ENCODE measurements at places on chromosomes 2 and 18.

GRCh38 chr2:173979751-173980351, 14.7 kb upstream of the SP3 start:
- DNase-seq, result no peak

DNA sequence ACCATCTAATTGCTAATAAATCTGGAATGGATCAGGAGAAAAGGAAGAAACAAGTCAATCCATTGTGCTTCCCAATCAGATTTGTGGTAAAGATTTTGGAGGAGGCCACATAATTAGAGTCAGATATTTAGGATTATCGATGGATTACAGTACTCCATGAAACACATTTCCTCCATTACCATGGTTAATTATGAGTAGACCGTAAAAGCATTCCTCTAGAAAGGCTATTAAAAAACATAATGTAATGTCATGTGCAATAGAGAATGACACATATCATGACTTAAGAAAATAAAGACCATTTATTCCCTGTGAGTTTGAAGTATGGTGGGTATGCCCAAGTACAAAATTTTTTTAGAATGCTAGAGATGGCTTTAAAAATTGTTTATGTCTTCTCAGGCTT, 96.1 kb downstream of the ITGA4 start:
- no peak for DNase-seq

DNA sequence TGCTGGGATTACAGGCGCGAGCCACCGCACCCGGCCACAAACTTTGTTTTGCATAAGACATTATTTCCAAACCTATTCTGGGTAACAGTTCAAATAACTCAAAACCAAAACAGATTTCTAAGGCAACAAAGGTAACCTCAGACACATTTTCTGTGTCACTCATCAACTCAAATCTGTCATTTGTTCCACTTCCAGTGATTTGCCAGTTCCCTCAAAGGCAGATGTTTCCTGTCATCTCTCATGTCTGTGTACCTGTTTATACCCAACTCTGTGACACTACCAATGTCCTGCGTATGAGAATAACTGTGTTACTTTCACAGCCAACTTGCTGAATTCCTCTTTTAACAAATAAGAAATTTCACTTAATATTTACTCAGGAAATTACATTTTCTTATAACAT, 54.4 kb downstream of the SCN3A start:
- DNase-seq, result no peak

DNA sequence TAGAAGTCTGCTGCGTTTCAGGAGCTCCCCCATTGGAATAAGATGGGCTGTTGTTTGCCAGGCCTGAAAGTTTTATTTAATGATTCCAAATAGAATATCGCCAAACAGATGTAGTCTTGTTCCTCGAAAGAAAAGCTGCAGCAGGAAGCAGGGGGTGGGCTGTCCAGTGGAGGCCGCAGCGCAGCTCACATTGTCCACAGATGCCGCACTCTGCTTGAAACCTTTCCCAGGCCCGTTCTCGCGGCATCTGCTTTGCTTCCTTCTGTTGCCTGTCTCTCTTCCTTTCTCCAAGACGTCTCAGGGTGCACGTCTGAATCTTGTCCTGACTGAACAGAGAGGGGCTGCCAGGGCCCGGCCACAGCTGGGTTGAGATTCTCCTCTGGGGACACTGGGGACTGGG, 12.4 kb upstream of the IGFBP2 start:
- no peak for DNase-seq

- DNase-seq, result no peak
These were observed 861.6 kb downstream of the CBLN2 start for GRCh38 chr18:71682591-71682990.

DNA sequence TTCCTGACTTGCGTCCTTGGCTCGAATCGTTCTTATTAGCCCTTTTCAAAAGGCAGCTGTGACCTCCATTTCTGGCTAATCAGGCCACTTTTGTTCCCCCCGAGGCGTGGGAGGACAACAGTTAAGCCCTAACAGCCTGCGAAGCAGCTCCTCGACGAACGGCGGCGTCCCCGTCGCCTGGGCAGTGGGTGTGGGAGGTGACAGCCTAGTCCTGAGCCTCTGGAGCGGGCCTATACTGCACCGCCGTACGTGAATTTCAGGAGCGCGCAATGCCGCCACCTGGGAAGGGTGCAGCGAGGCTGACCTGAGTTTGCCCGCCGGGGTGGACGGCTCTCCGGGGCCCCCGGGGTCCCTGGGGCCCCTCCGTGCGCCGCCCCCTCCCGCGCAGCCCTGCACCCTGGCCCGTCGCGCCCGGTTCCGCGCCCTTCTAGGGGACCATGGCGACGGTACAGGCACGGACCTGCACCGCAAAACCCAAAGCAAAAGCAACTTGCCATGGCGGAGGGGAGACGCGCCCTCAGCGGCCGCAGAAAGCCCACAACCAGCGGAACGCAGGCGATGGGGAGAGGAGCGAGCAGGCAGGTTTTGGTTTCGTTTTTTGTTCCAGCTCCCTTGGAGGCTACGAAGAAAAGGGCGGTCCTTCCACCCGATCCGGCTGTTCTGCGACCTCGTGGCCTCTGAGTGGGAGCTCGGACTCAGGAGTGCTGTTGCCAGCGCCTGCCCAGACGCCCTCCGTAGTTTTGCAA, at the start of gene RBM43:
Gene RBM43, minus strand, starts transcription at position 633 of the 746 bp plus-strand sequence. Its CDS starts 136 bp downstream, at position 497.
- peak; percentile 79 for DNase-seq

- DNase-seq, result no peak
These were observed 120.2 kb upstream of the TMEFF2 start for GRCh38 chr2:192314800-192315481.

GRCh38 chr18:6414723-6415417, at the start of gene L3MBTL4:
Gene L3MBTL4 (minus strand): TSS chr18:6414911. CDS start chr18:6311625, 103,286 bp downstream.
- DNase-seq, result no peak

GRCh38 chr2:228378233-228378632, 196.7 kb upstream of the SPHKAP start:
- DNase-seq, result no peak

DNA sequence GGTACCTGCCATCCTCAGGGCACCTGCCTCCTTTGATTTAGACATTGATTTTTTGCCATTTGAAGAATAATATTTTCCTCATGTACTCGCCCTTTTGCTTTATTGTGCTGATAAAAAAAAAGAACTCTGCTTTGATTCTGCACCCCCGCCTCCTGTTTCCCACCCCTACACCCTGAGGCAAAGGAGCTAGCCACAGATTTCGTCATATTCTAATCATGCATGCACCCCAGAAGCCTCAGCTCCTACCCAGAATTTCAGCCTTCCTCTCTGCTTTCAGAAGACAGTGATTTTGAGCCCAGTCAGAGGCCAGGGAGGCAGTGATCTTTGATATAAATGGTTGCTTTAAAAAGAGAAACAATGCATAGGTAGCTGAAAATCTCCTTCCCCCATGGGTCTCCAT, 329.0 kb downstream of the PTPRM start:
- no peak for DNase-seq

Measured in HS-5 (cell line).